ENCODE measurements at places on chromosomes 4 and X. TPM values are rescaled to one million over a fixed set of nuclear protein-coding genes. Genes with fewer than 3 reads are reported as not detected.

- H3K27ac ChIP-seq: no peak overlapping the region
- no peak overlapping the region for H3K4me3 ChIP-seq
- no peaks in the 10 kb centered on the region for H3K27me3 ChIP-seq
- no peaks in the 10 kb centered on the region for H3K36me3 ChIP-seq
Observed at GRCh38 chrX:134971926-134972325, 18.9 kb upstream of the SMIM10 start.

- H3K4me1 ChIP-seq: peaks cover 5% of the 10 kb centered on the region
- H3K27me3 ChIP-seq: no peaks in the 10 kb centered on the region
- no peaks in the 10 kb centered on the region for H3K36me3 ChIP-seq
- H3K4me3 ChIP-seq: no peak overlapping the region
Observed at GRCh38 chr4:26459054-26459755, 31.1 kb downstream of the CCKAR start.

GAGE13 gene
- total RNA-seq: not detected

DNA sequence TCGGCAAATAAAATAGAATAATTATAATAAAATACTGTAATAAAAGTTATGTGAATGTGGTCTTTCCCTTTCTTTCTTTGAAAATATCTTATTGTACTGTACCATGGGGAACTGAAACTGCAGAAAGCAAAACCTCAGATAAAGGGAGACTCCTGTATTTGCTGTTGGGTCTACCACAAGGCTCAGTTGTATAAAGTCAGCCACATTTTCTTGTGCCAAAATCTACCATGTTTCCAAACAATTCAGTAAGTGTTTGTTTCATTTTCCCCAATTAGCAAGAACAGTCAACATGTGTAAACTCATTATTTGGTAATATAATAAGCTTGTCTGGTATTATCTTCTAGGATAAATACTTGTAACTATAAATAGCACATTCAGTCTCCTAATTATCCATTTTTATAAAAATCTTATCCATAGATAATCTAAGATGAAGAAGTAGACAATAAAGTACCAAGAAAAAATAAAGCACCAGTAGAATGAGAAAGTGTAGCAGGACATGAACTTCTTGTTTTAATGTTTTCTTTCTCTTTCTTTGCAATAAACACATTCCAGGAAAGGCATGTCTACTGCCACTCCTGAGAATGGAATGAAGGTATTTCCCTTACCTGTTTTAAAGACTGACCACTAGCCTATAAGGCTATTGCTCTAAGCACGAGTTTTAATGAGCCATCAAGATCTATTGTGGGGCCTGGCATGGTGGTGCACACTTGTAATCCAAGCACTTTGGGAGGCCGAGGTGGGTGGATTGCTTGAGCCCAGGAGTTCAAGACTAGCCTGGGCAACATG, 15.0 kb upstream of the OTUD4 start:
- no peak overlapping the region for H3K4me3 ChIP-seq
- no peaks in the 10 kb centered on the region for H3K36me3 ChIP-seq

- H3K27ac ChIP-seq: no peak overlapping the region
- H3K4me1 ChIP-seq: no peaks in the 10 kb centered on the region
- no peaks in the 10 kb centered on the region for H3K27me3 ChIP-seq
- DNase-seq: no peak
- no peaks in the 10 kb centered on the region for H3K36me3 ChIP-seq
Observed at GRCh38 chr4:82123934-82124333, 249.9 kb downstream of the HNRNPD start.

GRCh38 chr4:73376976-73377375, 27.1 kb upstream of the ALB start:
- no peak for DNase-seq
- H3K4me1 ChIP-seq: no peaks in the 10 kb centered on the region
- no peaks in the 10 kb centered on the region for H3K27me3 ChIP-seq
- H3K4me3 ChIP-seq: no peak overlapping the region
- H3K36me3 ChIP-seq: no peaks in the 10 kb centered on the region

GRCh38 chrX:15188039-15188438, 81.8 kb downstream of the ASB9 start:
- no peak overlapping the region for H3K27ac ChIP-seq
- H3K4me1 ChIP-seq: no peaks in the 10 kb centered on the region
- DNase-seq: no peak
- H3K27me3 ChIP-seq: no peaks in the 10 kb centered on the region

CLCN4 gene
- 0.23 TPM for total RNA-seq

DNA sequence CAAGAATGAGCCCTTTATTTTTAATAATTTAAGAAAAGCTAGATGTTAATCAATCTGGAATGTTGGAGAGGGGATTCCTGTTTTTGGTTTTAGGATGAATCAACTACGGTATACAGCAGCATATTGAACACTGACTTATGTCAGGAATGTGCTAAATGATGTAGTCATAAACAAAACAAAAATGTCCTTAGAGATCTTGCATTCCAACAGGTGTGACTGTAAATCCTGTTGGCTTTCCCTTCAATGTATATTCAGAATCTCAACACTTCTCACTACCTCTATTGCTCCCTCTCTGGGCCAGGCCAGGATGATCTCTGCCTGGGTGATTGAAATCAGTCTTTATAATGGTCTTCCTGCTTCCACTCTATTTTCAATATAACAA, 37.8 kb upstream of the BDH2 start:
- H3K4me1 ChIP-seq: no peaks in the 10 kb centered on the region
- no peak overlapping the region for H3K4me3 ChIP-seq
- peaks cover 2% of the 10 kb centered on the region for H3K36me3 ChIP-seq
- H3K27me3 ChIP-seq: no peaks in the 10 kb centered on the region

ASMT gene
- total RNA-seq: 0.79 TPM

GRCh38 chr4:5544762-5545161, 163.6 kb downstream of the EVC2 start:
- no peak overlapping the region for H3K4me3 ChIP-seq
- H3K4me1 ChIP-seq: no peaks in the 10 kb centered on the region
- no peak for DNase-seq
- no peak overlapping the region for H3K27ac ChIP-seq
- no peaks in the 10 kb centered on the region for H3K27me3 ChIP-seq

DNA sequence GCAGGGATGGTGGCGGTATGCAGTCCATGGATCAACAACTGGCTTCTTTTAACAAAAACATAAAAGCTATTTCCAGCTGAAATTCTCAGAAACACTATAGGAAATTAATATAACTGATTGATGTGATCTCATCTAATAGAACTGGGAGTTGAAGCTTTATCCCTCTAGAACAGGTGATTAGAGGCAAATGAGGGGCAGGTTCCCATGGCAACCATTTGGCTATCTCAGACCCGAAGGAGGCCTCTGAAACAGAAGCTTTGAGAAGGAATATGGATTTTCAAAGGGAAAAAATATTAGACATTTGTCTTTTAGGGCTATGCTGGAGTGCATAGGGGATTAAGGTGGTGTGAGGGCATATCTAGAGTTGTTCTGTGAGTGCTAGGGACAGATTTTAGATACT, 50.0 kb downstream of the IGSF1 start:
- DNase-seq: no peak
- no peak overlapping the region for H3K27ac ChIP-seq
- no peak overlapping the region for H3K4me3 ChIP-seq
- no peaks in the 10 kb centered on the region for H3K4me1 ChIP-seq
- H3K27me3 ChIP-seq: no peaks in the 10 kb centered on the region

DNA sequence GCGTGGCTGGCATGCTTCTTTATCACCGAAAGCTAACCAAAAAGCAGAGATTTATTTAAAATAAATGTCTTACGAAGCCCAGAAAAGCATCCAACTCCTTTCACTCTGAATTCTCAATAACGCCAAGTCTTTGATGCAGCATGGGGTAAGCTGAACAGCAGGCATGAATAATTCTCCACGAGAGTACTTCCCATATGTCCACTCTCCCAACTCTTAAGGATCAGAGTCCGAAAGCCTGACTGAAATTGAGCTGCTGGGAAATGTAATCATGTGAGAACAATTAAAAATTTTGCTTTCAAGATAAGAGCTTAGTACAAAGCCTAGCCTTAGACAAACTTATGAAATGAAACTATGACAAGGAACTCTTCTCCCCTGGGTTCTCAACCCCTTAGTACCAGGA, 7.5 kb upstream of the SLC39A8 start:
- no peak overlapping the region for H3K27ac ChIP-seq
- H3K4me3 ChIP-seq: no peak overlapping the region
- H3K27me3 ChIP-seq: no peaks in the 10 kb centered on the region
- DNase-seq: no peak
- no peaks in the 10 kb centered on the region for H3K36me3 ChIP-seq
- no peaks in the 10 kb centered on the region for H3K4me1 ChIP-seq

DNA sequence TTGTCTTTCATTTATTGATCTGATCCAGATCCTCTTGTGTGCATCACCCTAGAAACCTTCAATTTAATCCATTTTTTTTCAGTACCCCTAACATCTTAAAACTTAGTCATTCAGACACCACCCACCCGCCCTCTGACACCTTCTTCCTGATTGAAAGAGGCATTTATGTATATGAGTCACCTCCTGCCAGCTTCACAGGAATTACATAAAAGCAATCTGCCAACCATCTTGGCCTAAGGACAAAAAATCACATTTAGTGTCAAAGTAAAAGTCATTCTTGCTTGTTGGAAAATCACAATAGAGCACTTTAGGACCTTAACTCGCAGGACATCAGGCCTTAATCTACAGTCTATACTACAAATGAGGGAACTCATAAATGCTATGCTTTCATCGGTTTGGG, 52.1 kb downstream of the NDST3 start:
- no peak overlapping the region for H3K27ac ChIP-seq
- no peaks in the 10 kb centered on the region for H3K4me1 ChIP-seq
- no peaks in the 10 kb centered on the region for H3K36me3 ChIP-seq
- no peak overlapping the region for H3K4me3 ChIP-seq
- no peaks in the 10 kb centered on the region for H3K27me3 ChIP-seq

GRCh38 chrX:19724409-19724808, 163.0 kb downstream of the SH3KBP1 start:
- H3K4me1 ChIP-seq: peaks cover 34% of the 10 kb centered on the region
- H3K27ac ChIP-seq: no peak overlapping the region
- no peak for DNase-seq

GRCh38 chr4:76879731-76880364, 18.1 kb downstream of the SOWAHB start:
- H3K27ac ChIP-seq: no peak overlapping the region
- H3K27me3 ChIP-seq: no peaks in the 10 kb centered on the region
- H3K4me1 ChIP-seq: no peaks in the 10 kb centered on the region
- no peaks in the 10 kb centered on the region for H3K36me3 ChIP-seq
- no peak for DNase-seq
- no peak overlapping the region for H3K4me3 ChIP-seq

GRCh38 chr4:70505151-70505748, 13.1 kb upstream of the AMTN start:
- DNase-seq: peak; percentile 63
- H3K4me3 ChIP-seq: no peak overlapping the region
- no peak overlapping the region for H3K27ac ChIP-seq

DNA sequence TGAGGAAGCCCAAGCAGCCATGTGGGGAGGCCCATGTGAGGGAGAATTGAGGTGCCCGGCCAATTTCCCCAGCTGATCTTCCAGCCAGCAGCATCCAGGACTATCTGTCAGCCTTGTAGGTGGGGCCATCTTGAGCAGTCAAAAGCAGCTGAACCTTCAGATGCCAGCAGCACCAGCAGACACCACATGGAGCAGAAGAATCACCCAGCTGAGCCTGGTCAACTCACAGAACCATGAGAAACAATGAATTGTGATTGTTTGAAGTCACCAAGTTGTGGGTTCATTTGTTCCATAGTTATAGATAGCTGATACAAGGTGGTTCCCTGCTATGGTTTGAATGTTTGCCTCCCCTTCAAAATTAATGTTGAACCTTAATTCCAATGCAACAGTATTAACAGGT, 85.1 kb upstream of the ATP6AP2 start:
- DNase-seq: no peak
- no peak overlapping the region for H3K27ac ChIP-seq
- no peaks in the 10 kb centered on the region for H3K27me3 ChIP-seq
- H3K4me1 ChIP-seq: no peaks in the 10 kb centered on the region

PASD1 gene
- not detected for total RNA-seq
